ENCODE measurements at places on chromosomes 4 and X.

DNA sequence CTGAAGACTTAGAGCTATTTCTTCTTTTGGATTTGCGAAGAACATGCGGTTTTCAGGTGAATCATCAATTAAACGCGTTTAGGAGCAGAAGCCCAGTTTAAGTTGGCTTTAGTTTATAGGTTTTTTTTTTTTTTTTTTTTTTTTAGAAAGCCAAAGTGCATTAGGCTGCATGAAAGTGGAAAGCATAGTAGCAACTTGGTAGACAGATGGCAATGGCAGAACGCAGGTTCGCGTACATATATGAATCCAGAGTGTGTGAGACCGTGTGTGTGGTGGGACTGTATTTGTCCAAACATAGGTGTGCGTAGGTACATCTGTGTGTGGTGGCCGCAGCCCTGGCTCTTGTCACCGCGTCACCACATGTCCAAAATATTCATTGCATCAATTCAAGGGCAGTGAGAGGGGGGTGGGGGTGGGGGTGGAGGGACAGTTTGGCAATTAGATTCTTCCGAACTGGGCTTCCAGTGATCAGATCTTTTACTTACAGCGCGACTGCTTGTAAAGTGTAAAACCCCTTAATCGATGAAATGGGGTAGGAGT lies 901 bp downstream of the JADE1 start:
- peak; percentile 18 for ATAC-seq

DNA sequence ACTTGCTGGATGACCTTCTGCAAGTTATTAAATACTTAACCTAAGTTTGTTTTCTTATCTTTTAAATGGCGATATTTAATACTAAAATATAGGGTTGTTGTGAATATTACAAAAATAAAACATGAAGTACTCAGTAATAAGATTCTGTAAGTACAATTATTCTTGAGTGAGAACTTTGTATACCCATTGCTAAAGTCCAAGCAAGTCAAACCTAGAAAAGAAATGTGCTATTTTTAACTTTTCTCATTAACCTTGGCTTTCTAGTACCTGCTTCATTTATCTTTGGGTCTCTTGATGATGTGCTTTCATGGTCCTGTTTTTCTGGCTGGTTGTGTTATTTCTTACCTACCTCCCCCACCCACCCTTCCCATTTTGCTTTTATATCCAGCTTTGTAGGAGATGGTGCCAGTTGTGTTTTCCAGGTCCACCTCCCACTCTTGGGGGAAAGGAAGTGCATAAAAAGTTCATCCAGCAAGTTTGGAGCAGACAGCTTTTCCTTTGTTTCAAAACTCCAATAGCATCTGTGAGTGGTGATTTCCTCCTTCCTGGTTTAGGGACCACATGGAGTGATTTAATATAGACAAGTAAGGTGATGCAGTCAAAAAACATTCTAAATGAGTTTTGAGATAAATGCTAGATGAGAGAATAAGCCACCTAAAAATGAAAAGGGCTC lies 7.5 kb upstream of the CXCL8 start:
- ATAC-seq = no peak

- no peak for ATAC-seq
Observed at GRCh38 chr4:24734511-24734910, 60.9 kb upstream of the SOD3 start.

GRCh38 chrX:35665311-35665710 lies 132.8 kb upstream of the MAGEB16 start:
- no peak for ATAC-seq

- ATAC-seq = no peak
Observed at GRCh38 chrX:149641835-149642234, 10.2 kb upstream of the TMEM185A start.

GRCh38 chr4:142713282-142714030 lies 132.6 kb downstream of the INPP4B start:
- ATAC-seq = no peak

GRCh38 chr4:110823251-110823650 lies 200.4 kb upstream of the PITX2 start:
- ATAC-seq = no peak

DNA sequence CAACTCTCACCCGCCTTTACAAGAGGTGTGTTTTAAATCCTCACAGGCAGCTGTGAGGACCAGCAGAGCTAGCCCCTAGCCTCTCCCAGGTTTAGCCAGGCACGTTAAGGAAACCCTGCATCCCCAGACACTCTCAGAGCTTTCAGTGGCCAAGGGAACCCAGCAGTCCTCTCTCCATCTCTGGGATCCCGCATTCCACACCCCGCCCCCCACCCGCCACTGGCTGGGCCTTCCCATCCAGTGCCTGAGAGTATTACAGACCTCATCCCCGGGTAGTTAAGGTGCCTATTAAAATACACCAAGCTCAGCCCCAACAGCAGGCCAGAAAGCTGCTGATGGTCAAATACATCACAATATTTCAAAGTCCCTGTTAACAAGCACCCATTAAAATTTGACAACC lies 256.2 kb downstream of the BCOR start:
- no peak for ATAC-seq

DNA sequence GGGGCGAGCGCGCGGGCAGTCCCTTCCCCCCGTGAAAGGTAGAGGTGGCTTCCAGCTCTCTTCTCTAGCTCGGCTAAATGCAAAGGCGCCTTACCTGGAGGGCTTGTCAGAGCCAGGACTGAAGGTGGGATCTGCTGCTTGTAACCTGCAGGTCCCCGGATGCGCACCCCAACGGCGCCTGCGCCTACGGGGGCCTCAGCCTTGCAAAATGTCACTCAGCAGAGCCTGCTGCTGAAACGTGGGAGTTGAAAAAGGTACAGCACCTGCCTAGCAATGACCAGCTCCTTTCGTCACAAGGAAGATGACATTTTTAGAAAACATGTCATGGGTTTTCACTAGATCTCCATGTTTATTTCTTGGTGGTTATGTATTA lies 583 bp downstream of the ABHD18 start:
- ATAC-seq = peak; percentile 42

DNA sequence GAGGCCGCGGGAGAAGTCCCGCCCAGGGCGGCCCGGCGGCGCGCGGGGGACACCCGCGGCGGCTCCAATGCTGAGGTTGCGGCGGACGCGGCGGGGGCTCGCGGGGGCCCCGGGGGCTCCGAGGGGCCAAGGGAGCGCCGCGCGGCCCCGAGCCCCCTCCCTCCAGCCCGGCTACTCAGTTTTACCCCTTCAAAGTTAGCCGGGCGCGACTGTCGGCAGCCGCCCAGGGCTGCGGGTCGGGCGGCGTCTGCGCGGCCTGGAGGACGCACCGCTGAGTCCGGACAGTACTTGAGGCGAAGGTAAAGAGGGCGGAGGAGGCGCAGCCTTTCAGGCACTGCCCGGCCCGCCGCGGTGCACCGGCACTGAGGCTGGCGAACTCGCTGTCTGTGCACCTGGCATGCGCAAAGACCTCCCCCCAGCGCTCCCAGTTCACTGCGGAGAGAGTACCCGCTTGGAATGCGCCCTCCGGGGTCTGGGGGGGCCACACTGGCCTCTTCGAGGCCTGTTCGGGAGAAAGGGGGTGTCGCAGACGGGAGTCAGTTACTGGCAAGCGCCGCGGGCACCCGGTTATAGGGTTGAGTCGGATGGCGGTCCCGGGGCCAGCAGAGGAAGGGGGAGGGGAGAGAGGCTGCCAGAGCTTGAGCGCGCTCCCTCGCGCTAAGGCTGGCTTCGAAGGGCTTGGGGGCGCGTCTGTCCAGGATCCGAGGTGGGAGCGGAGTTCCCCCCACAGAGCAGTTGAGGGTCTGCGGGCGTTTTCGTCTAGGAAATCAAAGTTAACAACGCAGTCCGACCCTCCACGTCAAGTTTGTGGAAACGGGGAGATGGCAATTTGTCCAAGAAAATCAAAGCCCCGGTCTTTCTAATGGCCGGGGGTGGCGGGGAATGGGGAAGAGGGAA lies 1.1 kb downstream of the PCDH19 start:
- no peak for ATAC-seq

DNA sequence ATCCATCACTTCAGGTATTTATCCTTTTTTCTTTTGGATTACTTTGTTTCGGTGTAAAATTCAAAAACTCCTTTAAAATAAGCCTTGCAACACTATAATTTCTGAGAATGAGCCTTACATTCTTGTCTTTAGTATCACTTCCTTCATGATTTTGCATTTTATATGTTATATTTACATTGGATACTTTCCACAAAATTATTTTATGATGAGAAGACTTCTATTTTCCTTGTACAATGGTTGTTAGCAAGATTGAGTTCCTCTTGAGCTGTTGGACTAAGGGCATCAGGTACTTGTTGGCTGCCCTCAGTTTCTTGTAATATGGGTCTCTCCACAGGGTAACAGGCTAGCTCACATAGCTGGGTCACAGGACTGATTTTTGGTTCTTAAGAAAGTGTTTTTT lies 22.7 kb upstream of the HPGDS start:
- no peak for ATAC-seq

DNA sequence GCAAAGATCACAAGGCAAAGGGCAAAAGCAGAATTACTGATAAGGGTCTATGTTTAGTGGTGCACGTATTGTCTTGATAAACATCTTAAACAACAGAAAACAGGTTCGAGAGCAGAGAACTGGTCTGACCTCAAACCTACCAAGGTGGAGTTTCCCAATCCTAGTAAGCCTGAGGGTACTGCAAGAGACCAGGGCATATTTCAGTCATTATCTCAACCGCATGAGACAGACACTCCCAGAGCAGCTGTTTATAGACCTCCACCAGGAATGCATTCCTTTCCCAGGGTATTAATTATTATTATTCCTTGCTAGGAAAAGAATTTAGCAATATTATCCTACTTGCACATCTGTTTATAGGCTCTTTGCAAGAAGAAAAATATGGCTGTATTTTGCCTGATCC lies 51.5 kb downstream of the NPNT start:
- ATAC-seq = no peak

- ATAC-seq = no peak
Observed at GRCh38 chr4:52142816-52143215, 91.7 kb downstream of the SPATA18 start.

DNA sequence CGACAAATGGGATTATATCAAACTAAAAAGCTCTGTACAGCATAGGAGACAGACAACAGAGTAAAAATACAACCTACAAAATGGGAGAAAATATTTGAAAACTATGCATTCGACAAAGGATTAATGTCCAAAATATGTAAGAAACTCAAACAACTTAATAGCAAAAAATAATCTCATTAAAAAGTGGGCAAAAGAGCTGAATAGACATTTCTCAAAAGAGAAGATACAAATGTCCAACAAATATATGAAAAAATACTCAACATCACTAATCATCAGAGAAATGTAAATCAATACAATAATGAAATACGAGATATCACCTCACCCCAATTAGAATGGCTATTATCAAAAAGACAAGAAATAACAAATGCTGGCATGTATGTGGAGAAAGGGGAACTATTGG lies 272.9 kb downstream of the KLHL13 start:
- no peak for ATAC-seq

DNA sequence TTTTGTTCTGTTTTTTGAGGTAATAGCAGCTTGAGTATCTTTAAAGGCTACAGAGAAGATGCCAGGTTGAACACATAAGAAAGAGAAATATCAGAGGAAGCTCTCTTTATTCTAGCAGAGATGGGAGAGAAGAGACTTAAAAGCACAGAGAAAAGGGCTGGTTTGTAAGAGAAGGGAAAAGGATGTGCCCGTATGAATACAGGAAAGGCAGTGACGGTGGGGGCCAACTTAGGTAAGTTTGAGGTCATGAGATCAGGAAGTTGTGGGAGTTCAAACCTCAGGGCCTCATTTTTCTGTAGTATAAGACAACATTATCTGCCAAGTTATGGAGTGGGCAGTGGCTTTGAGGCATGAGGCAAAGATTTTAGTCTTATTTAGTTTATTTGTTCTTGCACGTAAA lies 121.3 kb upstream of the S100G start:
- no peak for ATAC-seq
